ENCODE measurements at places on chromosomes 11 and 22.
A peak's percentile ranks its signal among the peaks of the same experiment; 100 is the strongest.

DNA sequence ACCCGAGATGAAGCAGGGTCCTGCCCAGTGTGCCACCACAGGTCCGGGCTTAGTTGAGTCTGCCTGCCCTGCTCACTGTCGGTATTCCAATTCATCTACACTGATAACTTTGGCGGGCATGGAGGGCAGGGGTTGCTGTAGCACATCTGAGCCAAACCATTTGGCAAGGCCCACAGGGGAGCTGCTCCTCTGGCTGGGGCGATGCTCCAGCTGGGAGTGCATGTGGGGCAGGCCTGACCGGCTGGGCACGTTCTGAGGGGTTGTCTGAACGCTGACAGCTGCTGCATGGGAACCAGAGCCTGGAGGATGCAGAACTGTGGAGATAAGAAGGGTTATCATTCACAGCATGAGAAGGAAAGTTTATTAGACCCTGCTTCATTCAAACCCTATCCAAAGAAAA, 40.4 kb downstream of the DRG1 start:
- no peak for ATAC-seq

DNA sequence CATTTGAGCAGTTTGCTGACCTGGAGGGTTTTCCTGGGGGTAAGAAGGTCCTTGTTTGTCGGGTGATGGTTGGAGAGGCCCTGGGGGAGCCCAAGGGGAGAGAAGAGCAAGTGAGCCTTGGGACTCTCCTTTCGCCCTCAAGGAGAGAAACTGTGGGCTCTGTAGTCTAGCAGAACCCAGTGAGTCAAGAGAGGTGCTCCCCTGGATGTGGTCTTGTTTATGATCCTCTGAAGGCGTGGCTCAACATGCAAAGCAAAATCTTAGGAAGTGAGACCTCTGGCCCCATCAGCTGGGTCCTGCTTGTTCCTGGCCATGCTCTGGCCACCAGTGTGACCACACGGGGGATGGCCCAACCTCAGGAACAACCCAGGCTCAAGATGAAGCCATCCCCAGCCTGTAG, 66.5 kb upstream of the ALX4 start:
- ATAC-seq = no peak

GRCh38 chr11:2466069-2466801, 21.4 kb downstream of the KCNQ1 start:
- no peak for ATAC-seq

- ATAC-seq = no peak
Observed at GRCh38 chr11:79333355-79333754, 107.5 kb downstream of the TENM4 start.

- ATAC-seq = no peak
Observed at GRCh38 chr11:128394431-128395089, 192.8 kb downstream of the ETS1 start.

GRCh38 chr11:69040581-69041260, 8.0 kb upstream of the TPCN2 start:
- ATAC-seq = peak; percentile 31

GRCh38 chr11:41118521-41118920, 340.9 kb downstream of the LRRC4C start:
- ATAC-seq = no peak

- ATAC-seq = no peak
Observed at GRCh38 chr11:119341222-119342022, 739 bp upstream of the C1QTNF5 start.

DNA sequence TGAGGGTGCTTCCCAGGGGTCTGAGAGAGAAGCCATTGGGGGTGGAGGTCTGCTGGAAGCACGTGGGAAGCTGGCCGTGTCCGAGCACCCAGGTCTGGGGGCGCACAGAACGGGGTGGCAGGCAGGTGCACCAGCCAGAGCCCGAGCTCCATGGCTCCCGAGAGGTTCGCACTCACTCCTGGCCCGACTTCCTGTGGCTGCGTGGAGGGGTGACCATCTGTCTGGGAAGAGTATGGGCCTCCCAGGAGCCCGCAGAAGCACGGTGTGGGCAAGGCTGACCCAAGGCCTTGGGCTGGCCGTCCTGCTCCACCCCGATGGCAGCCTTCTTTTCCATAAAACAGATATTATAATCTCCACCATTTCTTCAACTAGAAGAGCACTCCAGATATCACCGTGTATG, 256.0 kb upstream of the B3GAT1 start:
- ATAC-seq = no peak

DNA sequence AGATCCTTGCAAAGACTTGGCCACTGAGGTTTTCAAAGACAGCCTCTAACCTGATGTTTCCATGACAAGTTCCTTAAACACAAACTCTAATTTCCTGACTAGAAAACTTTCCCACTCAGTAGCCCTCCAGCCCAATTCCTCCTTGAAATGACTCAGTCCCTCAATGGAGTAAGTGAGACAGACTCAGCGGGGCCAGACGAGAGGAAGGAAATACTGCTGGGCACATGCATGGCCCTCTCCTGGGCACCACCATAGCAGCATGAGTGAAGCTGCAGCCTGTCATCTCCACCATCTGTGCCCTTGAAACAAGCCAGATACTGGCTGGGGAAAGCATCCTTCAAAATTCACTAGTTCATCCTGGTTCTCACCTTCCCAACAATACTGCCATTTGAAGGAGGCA, 76.2 kb upstream of the GDPD4 start:
- no peak for ATAC-seq

- no peak for ATAC-seq
Observed at GRCh38 chr11:83725269-83725560, 439.0 kb upstream of the CCDC90B start.

GRCh38 chr11:105862736-105863367, 159.2 kb downstream of the MSANTD4 start:
- no peak for ATAC-seq

Data from activated T-helper 17 cell treated with anti-CD3 and anti-CD28 coated beads, Interleukin-2, amount 50 U/mL, for 72 hours (primary cell).